Brain microvascular endothelial cell (primary cell): ENCODE measurements at places on chromosomes 3 and 15.

DNA sequence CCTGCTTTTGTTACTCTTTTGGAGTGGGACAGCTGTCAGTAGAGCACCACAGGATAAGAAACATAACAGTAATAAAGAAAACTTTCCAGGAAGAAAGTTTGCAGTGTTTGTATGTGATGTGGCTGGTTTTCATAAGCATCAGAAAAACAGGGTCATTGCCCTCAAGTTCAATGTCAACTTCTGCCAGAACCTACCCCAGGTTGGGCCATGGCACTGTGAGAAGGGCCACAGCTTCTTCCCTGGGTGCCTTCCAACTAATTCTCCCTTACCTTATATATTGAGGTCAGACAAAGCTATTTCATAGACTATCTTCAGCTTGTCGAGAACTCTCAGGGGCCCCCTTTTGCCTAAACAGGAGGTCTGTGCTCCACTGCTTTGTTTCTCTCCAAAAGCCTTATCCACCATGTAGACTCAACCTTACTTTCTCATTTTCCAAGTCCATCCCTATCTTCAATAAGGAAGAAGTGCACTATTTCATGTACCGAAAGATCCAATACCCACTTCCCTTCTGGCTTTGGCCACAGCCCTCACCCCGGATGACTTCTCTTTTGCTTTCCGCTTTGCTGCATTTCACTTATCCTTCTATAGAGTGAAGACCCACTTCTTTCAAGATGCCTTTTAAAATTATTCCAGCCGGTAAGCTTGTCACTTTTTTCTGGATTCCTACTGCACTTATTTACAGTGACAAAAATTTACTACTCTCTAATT lies 38.2 kb upstream of the PLCL2 start:
- DNase-seq: no peak

- no peak for DNase-seq
These were observed 1370.6 kb downstream of the SI start for GRCh38 chr3:163707659-163708058.

DNA sequence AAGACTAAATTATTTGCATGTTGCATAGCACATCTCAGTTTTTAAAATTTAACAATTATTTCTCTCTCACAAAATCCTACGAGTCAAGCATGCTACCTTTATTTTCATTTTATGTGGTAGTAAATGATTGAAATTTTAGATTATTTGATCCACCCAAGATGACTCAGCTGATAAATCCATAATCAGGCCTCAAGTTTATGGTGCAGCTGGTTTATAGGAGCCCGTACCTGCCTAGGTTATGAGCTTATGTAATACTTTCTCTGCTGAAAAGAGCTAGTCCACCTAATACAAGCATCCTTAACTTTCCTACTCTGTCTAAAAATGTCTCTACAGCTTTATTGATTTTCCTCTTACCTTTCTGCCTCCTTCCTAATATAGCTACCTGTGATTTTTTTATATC lies 41.2 kb downstream of the SLC2A2 start:
- no peak for DNase-seq

DNA sequence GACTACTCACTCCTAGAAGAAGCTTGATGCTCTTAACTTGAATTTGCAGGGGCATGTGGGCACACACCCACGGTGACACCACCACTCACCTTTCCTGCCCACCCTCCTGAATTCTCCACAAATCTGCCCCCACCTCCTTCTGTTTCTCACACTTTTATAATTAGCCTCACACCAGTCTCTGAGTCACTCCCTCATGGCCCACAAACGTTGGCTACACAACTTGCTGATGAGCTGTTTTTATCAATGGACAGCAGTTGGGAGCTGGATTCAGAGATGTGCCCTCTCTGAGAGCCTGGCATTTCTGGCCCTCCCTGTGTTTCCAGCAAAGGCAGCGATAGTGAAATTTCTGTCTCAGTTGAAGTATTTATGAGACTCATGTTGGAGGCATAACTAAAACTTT lies 1.3 kb downstream of the COLQ start:
- no peak for DNase-seq

DNA sequence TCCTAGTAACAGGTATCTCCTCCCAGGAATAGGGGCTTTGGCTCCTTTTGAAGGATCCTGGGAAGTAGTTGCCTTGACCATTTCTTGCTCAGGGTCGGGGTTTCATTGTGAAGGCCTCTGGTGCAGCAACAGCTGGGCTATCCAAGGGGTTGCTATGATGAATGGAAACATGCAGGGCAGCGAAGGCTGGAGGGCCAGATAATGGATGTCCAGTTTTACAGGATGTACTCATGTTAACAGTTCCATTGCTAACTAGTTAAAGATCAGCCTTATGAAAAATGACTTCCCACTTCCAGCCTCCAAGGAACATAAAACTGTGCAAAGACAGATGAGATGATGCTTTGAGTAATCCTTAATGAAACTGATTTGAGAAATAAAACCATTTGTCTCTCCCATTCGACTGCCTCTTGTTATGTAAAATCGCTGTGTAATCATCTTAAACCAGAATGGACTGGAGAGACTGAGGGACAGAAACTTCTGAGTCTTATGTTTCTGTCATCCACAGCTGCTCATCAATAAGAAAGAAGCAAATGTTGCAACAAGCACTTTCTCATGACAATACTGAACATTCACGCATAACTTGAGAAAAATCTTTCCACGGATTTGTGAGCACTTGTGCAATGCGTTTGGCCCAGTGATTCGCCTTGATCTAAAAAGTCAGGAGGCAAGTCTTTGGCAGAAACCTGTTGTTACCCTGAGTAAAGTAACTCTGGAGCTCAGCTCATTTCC lies 473.5 kb upstream of the RGMA start:
- DNase-seq: no peak

- no peak for DNase-seq
These were observed 60.9 kb downstream of the ST8SIA2 start for GRCh38 chr15:92454555-92455105.

- DNase-seq: no peak
These were observed 130.1 kb downstream of the SRGAP3 start for GRCh38 chr3:9119331-9119730.

GRCh38 chr15:27438403-27439375 lies 467.7 kb downstream of the GABRG3 start:
- DNase-seq: no peak

GRCh38 chr15:36726224-36726623 lies 146.8 kb downstream of the CDIN1 start:
- no peak for DNase-seq

GRCh38 chr3:32240159-32240545 lies 1.7 kb downstream of the CMTM8 start:
- no peak for DNase-seq

DNA sequence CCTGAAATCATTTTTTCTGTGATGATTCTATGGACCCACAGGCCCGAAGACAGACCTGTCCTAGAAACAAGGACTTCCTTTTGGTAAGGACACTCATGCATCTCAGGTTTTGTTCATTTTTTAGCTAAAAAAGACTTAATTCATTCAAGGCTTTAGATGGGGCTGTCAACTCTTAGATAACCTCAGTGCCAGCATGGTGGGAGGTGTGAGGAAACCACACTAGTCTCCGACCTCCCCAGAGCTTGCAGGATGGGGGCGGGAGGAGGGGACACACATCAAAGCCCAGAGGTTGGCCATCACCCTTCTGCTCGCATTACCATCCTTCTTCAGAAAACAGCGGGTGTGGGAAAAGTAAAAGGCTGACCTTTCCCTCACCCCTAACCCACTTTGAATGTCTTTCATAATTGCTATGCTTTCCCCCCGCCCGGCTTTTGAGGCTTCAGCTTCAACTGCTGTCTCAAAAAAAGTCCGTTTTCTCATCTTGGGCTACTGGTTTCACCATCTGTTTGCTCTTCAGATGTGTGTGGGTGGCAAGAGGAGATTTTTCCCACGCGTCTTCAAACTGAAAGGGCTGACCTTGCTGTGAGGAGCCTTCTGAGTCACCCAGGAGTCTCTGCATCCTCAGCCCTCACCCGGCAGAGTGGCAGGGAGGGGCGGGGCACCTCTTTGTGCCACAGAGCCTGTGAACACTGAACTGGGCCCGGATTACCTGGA lies 27.6 kb upstream of the CXCR6 start:
- DNase-seq: peak; percentile 92

DNA sequence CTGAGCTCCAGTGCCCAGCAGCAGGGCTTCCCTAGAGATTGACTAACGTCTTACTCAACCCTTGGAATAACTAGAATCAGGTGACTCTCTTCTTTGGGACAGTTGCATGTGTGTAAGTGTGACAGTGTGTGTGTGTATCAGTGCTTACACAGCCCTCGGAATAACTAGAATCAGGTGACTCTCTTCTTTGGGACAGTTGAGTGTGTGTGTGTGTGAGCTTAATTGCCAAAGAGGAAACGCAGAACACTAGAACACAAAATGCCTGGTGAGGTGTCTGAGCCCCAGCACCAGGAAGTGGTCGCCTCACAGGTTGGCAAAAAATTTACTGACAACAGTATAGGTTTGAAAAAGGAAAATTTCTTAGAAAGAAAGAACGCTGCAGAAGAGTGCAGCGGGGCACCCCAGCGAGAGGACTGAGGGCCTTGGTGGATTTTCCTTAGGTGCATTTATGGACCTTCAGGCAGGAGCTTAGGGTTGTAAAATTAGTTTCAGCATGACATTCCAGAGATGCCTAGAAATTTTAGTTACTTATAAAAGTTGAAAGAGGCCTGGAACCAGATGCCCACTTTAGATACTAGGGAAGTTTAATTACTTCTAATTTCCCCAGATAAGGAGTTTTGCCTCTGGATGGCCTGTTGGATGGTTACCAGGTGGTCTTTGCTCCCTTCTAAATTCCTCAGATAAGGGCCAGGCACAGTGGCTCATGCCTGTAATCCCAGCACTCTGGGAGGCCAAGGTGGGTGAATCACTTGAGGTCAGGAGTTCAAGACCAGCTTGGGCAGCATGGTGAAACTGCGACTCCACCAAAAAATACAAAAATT lies 3.7 kb upstream of the WDR82 start:
- peak; percentile 14 for DNase-seq

DNA sequence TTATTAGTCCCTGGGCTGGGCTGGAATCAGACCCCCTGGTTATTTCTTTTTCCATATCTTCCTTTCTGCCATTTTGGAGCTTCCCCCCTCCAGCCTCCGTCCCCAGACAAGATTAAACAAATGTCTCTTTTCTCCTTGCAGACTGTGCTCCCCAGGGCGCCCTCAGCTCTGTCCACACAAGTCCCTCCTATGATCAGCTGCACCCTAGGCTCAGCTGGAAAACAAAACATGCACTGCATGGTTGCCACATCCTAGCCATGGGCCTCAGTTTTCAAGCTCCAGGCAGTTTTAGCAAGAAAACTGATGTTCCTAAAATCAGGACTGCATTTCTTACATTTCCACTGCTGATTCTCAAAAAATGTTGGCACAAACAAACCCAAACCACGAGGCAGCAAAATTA lies 23.5 kb upstream of the RFTN1 start:
- no peak for DNase-seq

- no peak for DNase-seq
These were observed 307.3 kb downstream of the SV2B start for GRCh38 chr15:91407269-91407889.

DNA sequence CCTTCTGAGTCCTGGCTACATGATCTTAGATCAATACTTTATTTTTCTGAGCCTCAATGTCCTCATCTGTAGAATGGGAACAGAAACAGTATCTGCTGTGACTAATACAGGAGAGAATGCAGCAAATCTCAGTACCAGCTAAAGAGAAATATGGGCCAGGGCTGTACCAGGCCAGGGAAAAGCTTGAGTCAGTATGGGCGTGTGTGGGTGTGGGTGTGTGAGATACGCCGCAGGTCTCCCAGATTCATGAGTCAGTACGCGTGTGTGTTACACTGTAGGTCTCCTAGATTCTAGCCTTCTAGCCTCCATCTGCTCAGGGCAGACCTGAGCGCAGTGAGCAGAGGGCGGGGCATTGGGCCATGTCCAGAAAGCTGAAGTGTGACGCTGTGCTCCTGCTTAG lies 15.2 kb downstream of the GNAI2 start:
- peak; percentile 93 for DNase-seq

GRCh38 chr3:29072611-29073010 lies 208.3 kb upstream of the RBMS3 start:
- DNase-seq: no peak
